DMS 273 treated with DMSO at 0.1 percent for 48 hours (cell line): ENCODE measurements at places on chromosomes 11 and 22.

GRCh38 chr22:32475468-32476010, 928 bp downstream of the FBXO7 start:
- no peak for DNase-seq

GRCh38 chr11:8998017-8998416, 5.8 kb downstream of the NRIP3 start:
- DNase-seq: no peak

DNA sequence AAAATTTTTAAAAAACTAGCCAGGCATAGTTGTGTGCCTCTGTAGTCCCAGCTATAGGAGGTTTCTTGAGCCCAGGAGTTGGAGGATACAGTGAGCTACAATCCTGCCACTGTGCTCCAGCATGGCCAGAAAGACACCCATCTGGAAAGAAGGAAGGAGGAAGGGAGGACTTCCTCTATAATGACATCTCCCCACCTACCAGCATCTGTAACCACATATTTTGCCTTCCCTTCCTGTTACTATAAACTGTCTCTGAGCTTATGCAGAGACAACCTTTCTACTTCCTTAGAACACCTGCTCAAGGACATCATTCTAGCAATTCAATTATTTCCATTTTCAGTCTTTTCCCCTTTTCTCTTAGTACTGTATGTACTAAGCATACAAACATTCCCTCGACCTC, 2.2 kb upstream of the NUP160 start:
- no peak for DNase-seq

DNA sequence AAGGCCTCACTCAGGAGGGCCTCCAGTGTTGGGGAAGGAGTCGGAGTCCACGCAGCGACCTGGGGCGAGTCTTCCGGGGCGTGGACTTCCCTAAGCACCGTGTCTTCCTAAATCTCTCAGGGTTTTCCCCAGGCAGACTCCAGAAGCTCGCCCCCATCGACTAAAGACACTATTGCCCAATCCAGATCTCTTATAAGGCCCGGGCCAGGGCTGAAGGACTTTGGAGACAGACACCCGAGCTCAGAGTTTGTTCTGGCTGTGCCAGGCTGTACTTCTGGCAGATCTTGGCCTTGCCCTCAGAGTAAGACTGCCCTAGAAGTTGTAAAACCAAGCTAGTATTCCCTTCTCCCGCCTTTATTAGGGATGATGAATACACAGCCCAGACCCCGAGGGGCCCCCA, 191.4 kb downstream of the BUD13 start:
- no peak for DNase-seq
